ENCODE measurements at places on chromosomes 11 and 22. TPM values are rescaled to one million over a fixed set of nuclear protein-coding genes. Genes with fewer than 3 reads are reported as not detected.

The PHETA2 gene
- total RNA-seq, result not detected

The RIMBP3C gene
- total RNA-seq, result 0.27 TPM

The SUSD2 gene
- total RNA-seq, result 49.5 TPM

The SHISAL1 gene
- total RNA-seq, result 5.8 TPM

The MAPK8IP1 gene
- total RNA-seq, result 5.7 TPM

The B4GAT1 gene
- 18.8 TPM for total RNA-seq

The UBE2L6 gene
- total RNA-seq, result 31.7 TPM

The PAMR1 gene
- not detected for total RNA-seq

The HPX gene
- total RNA-seq, result 0.67 TPM

The LRRN4CL gene
- total RNA-seq, result 0.07 TPM

The TEX12 gene
- not detected for total RNA-seq

The APOA4 gene
- not detected for total RNA-seq

The NCF4 gene
- total RNA-seq, result not detected

The OR2AG1 gene
- total RNA-seq, result not detected

The P2RY6 gene
- total RNA-seq, result 10.8 TPM

The CRYBA4 gene
- not detected for total RNA-seq

The WBP2NL gene
- not detected for total RNA-seq

The DNAL4 gene
- 8.0 TPM for total RNA-seq

The HORMAD2 gene
- not detected for total RNA-seq

The UPK3A gene
- not detected for total RNA-seq

The HIRA gene
- 18.9 TPM for total RNA-seq

The MS4A3 gene
- total RNA-seq, result not detected

The TRIM6 gene
- total RNA-seq, result 8.9 TPM

The HTR3B gene
- total RNA-seq, result not detected

The PRR5L gene
- total RNA-seq, result 10.4 TPM

The OR8G1 gene
- total RNA-seq, result not detected

The CLTCL1 gene
- 4.4 TPM for total RNA-seq

The BRD1 gene
- total RNA-seq, result 12.7 TPM

The ACR gene
- total RNA-seq, result not detected

The MMP11 gene
- total RNA-seq, result 0.17 TPM

The GDPD4 gene
- total RNA-seq, result not detected

The OR51B4 gene
- not detected for total RNA-seq

The QSER1 gene
- 20.5 TPM for total RNA-seq

The LUZP2 gene
- not detected for total RNA-seq

All from A549 treated with RU486 at 1 μM for 4 hours (cell line).